ENCODE measurements at places on chromosomes 6 and 20.

- no peak for DNase-seq
Observed at GRCh38 chr20:35490736-35491181, 35.4 kb downstream of the CEP250 start.

DNA sequence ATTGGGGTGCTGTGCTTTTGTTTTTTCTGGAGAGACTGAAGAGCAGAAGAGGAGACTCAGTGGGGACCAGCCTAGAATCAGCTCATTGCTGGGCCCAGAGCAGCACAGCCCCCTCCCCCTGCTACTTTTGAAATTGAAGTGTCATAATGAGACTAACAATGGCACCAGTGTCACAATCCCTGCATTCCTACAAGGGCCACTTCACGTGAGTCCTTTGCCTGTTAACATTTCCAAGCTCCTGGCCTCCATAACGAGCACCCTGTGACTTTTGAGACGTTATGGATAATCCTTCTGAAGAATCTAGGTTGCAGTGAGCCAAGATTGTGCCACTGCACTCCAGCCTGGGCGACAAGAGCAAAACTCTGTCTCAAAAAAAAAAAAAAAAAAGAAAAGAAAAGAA, 41.7 kb downstream of the CNBD2 start:
- no peak for DNase-seq

GRCh38 chr6:1536526-1537429, 72.9 kb upstream of the FOXC1 start:
- DNase-seq: no peak

GRCh38 chr6:132669690-132670291, 10.8 kb upstream of the TAAR1 start:
- no peak for DNase-seq

GRCh38 chr6:127950566-127951145, 49.8 kb upstream of the THEMIS start:
- no peak for DNase-seq

- DNase-seq: no peak
Observed at GRCh38 chr6:7911345-7911725, 747 bp upstream of the TXNDC5 start.

All from fibroblast of skin of left biceps (primary cell).